ENCODE measurements at places on chromosomes 16 and 17. TPM values are rescaled to one million over a fixed set of nuclear protein-coding genes. Genes with fewer than 3 reads are reported as not detected.

The POLR3K gene
- 56.6 TPM for total RNA-seq

The MRPL58 gene
- 41.0 TPM for total RNA-seq

The NGFR gene
- 9.6 TPM for total RNA-seq

The IST1 gene
- total RNA-seq, result 263 TPM

The LGALS9B gene
- total RNA-seq, result not detected

The LRRC59 gene
- 105 TPM for total RNA-seq

The KRT20 gene
- total RNA-seq, result not detected

The NDE1 gene
- total RNA-seq, result 49.6 TPM

The PPM1E gene
- 7.1 TPM for total RNA-seq

The ADAD2 gene
- total RNA-seq, result 0.99 TPM

The MYH3 gene
- total RNA-seq, result 1.9 TPM

The KCNJ18 gene
- total RNA-seq, result not detected

The COX10 gene
- total RNA-seq, result 20.6 TPM

The PRR35 gene
- 0.33 TPM for total RNA-seq

The KRTAP4-3 gene
- not detected for total RNA-seq

The TPSG1 gene
- total RNA-seq, result not detected

The KIF19 gene
- 0.18 TPM for total RNA-seq

The GPR179 gene
- not detected for total RNA-seq

The TPSD1 gene
- total RNA-seq, result not detected

The TNFRSF17 gene
- not detected for total RNA-seq

The ATP2A3 gene
- total RNA-seq, result 13.3 TPM

The GLYR1 gene
- total RNA-seq, result 114 TPM

The RHBDL1 gene
- 7.6 TPM for total RNA-seq

The CEMP1 gene
- not detected for total RNA-seq

The PABPN1L gene
- not detected for total RNA-seq

The AANAT gene
- total RNA-seq, result 0.55 TPM

The RAB37 gene
- total RNA-seq, result 2.5 TPM

The IKZF3 gene
- total RNA-seq, result 0.31 TPM

The TBC1D3I gene
- 0.35 TPM for total RNA-seq

The AARSD1 gene
- 65.1 TPM for total RNA-seq

The NACA2 gene
- total RNA-seq, result not detected

The CES3 gene
- 3.7 TPM for total RNA-seq

The TBC1D3 gene
- not detected for total RNA-seq

The FOXL1 gene
- total RNA-seq, result 0.09 TPM

The FBXO39 gene
- total RNA-seq, result not detected

Data from H9 (cell line).